ENCODE measurements at places on chromosomes 1 and 21. TPM values are rescaled to one million over a fixed set of nuclear protein-coding genes. Genes with fewer than 3 reads are reported as not detected.

GRCh38 chr1:3116150-3116510 lies 47.1 kb downstream of the PRDM16 start:
- no peak for DNase-seq

DNA sequence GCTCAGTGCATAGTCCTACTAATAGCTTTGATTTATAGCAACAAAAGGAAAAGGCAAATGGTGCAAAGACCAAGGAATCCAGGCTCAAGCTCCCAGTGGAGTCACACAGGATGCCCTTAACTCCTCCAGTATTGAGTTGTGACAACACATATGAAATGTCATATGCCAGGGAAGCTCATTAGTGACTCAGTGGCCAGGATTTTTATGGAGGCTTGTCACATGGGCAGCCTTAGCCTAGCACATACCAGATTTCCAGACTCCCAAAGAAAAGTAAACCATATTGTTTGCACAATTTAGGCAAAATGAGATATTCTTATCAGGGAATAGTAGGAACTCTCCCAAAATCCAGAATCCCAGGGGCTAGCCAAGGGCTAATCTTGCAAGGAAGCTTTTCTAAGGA lies 129.2 kb downstream of the MAGI3 start:
- DNase-seq: no peak

GRCh38 chr1:229590119-229590518 lies 31.6 kb upstream of the ABCB10 start:
- DNase-seq: no peak

DNA sequence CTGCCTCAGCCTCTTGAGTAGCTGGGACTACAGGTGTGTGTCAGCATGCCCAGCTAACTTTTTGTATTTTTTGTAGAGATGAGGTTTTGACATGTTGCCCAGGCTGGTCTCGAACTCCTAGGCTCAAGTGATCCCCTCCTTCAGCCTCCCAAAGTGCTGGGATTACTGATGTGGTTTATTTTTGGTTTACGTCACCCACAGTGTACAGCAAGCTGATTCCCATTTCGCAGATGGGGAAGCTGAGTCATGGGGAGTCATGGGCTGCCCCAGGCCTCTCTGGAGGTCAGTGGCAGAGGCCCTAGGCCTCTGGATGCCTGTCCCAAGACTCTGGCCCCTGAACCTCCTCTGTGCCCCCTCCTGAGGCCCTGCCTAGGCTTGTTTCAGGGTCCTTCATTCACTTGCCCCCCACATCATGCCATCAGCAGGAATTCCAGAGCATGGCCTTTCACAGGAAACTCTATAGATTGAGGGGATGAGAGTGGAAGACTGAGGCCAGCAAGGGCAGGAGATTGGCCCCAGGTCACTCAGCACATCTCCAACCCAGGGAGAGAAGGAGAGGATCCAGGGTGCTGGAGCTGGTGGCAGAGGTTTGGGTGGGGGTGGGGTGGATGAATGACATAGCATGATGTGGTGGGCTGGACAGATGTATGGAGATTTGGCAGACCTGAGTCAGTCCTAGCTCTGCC lies 266.0 kb downstream of the PTPRU start:
- no peak for DNase-seq

DNA sequence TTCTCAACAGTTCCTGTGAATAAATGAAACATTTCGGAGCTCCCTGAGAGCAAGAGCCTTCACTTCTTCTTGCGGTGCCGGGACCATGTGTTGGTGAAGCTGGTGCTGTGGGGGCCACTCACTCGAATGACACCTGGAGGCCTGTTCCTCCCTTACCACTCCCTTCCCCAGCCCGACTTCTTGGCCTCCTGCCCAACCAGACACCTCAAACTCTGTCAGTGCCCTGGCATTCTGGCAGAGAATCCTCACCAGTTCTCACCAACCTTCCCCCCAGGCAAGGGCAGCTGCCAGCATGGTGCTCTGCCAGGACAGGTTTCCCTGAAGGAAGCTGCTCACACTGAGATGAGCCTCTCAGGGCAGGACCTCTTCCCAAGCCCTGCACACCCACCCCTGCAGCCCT lies 68.3 kb downstream of the MPZL1 start:
- no peak for DNase-seq

DNA sequence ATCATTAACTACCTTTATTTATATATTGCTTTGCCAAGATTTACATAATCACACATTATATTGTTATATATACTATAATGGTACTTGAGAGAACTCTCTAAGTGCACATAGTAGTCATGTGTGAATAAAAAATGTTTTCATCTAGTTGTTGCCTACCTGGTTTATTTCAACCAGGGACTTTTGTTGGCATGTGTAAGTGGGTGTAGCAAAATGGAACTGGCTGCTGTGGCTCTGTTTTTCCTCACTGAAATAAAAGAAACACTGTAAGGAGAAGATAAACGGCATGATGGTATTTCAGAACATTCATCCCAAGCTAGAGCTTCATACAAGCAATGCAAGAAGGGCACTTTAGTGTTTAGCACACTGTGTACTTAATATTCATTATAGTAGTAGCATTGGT lies 14.9 kb downstream of the RBBP4 start:
- no peak for DNase-seq

GRCh38 chr1:104467590-104467989 lies 717.9 kb downstream of the AMY1C start:
- DNase-seq: no peak

- no peak for DNase-seq
Observed at GRCh38 chr21:30206551-30207251, 9.2 kb downstream of the CLDN8 start.

DNA sequence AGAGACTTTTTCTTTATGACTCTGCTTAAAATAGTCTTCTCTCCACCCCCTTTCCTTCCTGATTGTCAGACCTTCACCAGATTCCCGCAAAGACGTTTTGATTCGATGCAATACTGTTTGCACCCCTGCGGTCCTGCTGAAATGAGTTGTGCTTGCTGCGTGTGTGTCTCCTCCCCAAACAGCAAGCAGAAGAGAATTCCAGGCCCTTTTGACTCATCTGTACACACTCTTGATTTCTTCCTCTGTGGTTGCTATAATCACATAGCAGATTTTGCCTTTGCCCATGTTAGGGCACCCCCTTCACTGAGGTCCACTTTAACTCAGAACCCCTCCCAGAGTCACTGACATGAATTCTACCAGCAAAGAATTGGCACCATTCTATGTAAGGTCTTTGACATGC lies 136.5 kb downstream of the ZZZ3 start:
- no peak for DNase-seq

DNA sequence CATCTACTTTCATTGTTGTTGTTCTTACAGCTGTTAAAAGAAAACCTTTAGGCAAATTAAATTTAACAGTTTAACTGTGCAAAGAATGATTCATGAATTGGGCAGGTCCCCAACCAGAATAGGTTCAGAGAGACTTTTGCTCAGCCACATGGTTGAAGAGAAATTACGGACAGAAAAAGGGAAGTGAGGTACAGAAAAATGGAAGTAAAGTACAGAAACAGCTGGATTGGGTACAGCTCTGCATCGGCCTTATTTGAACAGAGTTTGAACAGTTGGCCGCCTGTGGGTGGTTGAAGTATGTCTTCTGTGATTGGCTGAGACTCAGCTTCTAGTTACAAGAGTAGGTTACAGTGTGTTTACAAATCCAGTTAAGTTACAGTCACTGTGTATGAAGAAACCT lies 210.1 kb downstream of the FGGY start:
- DNase-seq: no peak

KLHDC9 gene
- 36.8 TPM for total RNA-seq

Measured in dorsolateral prefrontal cortex (tissue), 122 donors.